ENCODE measurements at places on chromosomes 3 and 15. TPM values are rescaled to one million over a fixed set of nuclear protein-coding genes. Genes with fewer than 3 reads are reported as not detected.

- DNase-seq, result no peak
Measured at GRCh38 chr3:130316169-130316568, 29.3 kb upstream of the COL6A5 start.

- DNase-seq, result no peak
Measured at GRCh38 chr15:52100807-52101442, 11.7 kb downstream of the BCL2L10 start.

- DNase-seq, result peak; percentile 80
Measured at GRCh38 chr3:14175383-14176037, 2.9 kb downstream of the XPC start.

Gene IMPG2
- 0.05 TPM for total RNA-seq

- peak; percentile 96 for DNase-seq
Measured at GRCh38 chr3:195850857-195851543, 39.3 kb upstream of the MUC4 start.

DNA sequence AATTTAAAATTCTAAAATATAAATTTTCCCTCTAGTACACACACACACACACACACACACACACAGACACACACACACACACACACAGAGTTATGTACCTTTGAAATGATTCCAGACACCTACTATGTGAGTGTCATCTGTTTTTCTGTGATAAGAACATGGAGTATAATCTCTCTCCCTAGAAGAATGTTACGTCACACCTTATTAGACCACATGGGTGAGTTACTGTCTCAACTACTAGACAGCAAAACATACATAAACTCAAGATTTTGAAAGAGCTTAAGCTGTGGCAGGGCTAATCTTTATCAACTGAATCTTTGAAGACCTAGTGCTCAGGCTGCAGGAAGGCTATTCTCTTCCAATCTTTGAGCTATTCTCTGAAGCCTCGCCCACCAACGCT is 385.9 kb upstream of the BCHE start:
- no peak for DNase-seq

Gene TRPM7
- 31.1 TPM for total RNA-seq

DNA sequence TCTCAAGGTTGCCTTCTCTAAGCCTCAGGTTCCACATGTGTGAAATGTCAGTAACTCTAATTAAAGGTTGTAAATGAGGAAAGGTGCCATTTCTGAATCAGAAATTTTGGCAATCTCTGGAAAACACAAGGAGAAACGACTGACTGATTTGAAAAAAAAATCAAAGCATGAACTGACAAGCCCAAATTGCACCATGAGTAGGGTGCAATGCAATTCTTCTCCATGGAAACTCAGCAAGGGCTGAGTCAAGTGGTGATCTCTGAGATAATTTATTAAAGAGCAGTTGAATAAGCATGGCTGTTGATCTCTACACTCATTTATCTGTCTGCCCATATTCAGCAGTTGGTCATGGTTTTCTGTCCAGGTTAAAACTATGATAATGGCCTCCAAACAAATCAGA is 201.6 kb upstream of the CMC1 start:
- DNase-seq, result no peak

Gene RETNLB
- not detected for total RNA-seq

Gene SRGAP3
- total RNA-seq, result 2.5 TPM

Gene TRH
- not detected for total RNA-seq

Gene CCR9
- not detected for total RNA-seq

Gene LRCH3
- total RNA-seq, result 36.0 TPM

Gene GOLGA6L4
- 0.37 TPM for total RNA-seq

DNA sequence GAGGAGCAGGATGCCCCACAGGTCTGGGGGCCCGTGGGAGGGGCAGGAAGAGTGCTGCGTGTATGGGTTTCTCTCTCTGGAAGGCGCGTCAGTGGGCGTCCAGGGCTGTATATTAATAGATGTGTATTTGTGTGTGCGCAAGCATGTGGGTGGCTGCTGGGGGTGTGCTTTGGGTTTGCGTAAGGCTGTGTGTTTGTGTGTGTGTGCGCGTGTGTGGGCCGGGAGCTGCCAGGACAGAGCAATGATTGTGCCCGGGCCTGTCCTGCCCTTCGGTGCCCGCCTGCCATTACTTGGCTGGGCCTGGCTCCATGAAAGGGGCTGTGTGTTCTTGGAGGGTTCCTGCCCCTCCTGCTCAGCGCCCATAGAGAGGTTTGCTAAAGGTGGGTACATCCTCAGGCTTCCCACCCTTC is 16.3 kb downstream of the CSPG4 start:
- no peak for DNase-seq

DNA sequence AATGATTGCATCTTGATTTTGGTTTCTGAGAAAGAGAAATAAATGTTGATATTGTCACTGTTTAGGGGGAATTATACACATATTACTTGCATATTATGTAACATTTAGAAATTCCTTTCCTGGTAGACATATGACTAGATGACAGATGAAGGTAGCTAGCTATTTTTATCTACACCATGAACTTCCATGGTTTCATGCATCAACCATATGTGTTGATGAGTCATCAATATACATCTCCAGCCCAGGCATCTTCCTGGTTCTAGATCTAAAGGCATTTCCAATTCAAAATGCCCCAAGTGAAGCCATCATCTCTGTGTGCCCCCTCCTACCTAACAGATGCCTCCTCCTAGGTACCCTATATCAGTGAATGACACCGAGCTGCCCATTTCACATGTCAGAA is 9.5 kb upstream of the ADAMTSL3 start:
- no peak for DNase-seq

Gene A4GNT
- total RNA-seq, result not detected

Data from activated naive CD4-positive, alpha-beta T cell treated with anti-CD3 and anti-CD28 coated beads for 36 hours (primary cell).